Caudate nucleus (tissue), 63 donors: ENCODE measurements at places on chromosomes 3 and 15.
A peak's percentile ranks its signal among the peaks of the same experiment; 100 is the strongest.

DNA sequence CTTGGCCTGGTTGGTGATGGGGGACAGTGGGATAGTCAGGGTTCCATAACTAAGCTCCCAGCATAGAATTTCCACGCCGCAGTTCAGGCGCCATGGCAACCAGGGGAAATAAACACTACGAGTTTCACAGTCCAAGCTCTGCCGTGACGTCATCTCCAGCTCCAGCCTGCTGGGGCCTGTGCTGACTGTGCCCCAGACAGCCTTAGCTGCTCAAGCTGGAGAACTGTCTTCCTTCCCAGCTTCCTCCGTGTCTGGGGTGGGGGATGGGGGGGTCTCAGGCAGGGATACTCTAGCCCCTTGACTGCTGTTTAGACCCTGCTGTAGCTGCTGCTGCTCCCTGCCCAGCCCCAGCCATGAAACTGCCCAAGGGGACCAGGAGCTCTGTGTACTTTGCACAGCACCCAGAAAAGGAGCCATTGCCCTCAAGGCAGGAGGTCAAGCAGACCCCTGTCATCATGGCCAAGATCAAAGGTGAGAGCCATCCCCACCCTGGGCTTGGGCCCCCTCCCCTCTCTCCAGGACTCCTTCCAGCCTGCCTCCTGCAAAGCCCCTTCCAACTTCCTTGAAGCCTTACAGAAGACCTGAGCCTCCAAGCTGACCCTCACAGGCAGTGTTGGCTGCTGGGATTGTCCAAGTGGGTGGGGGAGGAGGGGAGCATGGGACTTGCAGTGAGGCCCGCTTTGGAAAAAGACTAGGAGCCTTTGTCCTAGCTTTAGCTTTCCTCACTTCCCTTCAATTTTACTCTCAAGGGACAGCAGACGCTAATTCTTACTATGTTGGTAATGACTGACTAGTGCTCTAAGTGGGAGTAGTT, 11.4 kb upstream of the CSPG4 start:
- DNase-seq = peak; percentile 31

DNA sequence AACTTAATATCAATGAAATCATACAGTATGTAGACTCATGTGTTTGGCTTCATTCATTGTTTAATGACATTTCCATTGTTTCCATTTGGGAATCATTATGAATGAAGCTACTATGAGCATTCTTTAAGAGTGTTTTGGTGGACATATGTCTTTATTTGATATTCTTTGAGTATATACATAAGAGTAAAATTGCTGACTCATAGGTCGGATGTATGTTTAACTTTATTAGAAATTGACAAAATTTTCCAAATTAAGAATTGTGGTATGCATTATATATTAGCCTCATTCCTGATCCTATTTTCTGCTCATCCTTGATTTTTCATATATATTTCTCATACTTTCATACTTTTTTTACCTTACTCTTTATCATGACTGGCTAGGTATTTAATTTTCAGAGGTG, 28.7 kb upstream of the CMC1 start:
- no peak for DNase-seq

DNA sequence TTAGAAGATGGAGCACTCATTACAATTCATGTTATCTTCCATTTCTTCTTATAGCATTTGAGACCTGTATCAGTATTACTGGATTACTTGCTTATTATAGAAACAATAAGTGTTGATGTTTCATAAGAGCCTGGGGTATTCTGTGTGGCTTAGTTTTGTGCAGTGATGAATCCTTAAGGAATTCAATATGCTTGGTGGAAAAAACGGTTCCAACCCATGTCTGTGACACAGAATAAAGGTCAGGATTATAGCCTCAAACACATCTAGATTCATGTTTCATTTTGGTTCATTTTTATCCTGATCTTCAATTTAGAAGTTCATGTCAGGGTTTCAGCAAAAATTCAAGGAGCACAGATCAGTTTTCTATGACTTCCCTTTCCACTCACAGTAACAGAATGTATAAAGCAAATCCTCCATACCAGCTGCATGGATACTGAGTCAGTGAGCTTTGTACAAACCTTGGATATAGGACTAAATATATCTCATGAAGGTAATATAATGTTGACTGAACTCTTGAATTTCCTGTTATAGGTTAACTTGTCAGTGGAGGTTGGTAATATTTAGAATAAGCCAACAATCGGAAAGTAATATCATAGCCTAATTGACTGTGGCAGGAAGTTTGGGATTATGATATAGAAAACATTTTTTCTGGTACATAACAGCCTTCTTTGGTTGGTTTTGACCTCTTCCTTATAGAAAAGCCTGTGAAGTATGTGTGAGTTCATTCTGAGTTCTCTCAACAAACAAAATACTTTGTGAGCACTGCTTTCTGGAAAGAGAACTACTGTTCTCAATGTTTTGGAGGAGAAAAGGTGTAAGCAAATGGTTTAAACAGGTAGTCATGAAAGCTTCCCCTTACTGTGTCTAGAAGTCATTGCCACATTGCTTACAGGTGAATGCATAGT, 218.2 kb upstream of the TPM1 start:
- no peak for DNase-seq

DNA sequence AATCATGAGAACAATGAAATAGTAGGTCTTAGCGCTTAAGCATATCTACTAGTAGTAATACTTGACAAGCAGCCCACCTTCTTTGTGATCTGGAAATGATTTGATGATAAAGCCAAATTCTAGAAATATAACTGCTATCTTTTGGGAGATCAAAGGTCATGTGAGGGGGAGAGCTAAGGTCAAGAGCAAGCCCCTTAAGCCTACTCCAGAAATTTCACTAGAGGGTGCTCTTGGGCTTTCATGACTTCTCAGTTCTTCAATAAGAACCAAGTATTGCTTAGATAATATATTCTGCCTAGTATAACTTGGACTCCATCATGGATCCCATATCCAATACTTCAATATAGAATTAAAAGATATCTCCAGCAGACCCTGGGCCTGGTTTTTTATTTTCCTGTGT, 319.6 kb downstream of the ZBTB20 start:
- DNase-seq = no peak

- no peak for DNase-seq
Measured at GRCh38 chr3:137944593-137944992, 65.4 kb upstream of the CLDN18 start.

DNA sequence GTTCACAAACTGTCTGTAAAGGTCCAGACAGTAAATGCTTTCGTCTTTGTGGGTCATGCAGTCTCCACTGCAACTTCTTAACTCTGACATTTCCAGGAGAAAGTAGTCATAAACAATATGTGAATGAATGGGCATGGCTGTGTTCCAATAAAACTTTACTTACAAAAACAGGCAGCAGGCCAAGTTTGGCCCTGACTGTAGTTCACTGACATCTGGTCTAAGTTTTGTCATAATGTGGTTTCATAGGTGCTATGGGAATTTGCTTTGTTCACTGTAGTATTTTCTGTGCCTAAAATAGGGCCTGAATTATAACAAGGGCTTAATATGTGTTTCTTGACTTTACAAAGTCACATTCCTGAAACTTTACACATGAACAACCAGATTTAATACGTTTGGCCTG, 186.0 kb upstream of the KBTBD8 start:
- DNase-seq = no peak
